ENCODE measurements at places on chromosomes 3 and 15.
A peak's percentile ranks its signal among the peaks of the same experiment; 100 is the strongest.

GRCh38 chr3:44030687-44031305, 210.9 kb upstream of the TOPAZ1 start:
- DNase-seq: no peak

- peak; percentile 96 for DNase-seq
Measured at GRCh38 chr15:90249203-90249863, at the start of gene TTLL13. TSS of gene TTLL13 (plus strand) at chr15:90249556. CDS start at chr15:90250631, 1,075 bp downstream.

DNA sequence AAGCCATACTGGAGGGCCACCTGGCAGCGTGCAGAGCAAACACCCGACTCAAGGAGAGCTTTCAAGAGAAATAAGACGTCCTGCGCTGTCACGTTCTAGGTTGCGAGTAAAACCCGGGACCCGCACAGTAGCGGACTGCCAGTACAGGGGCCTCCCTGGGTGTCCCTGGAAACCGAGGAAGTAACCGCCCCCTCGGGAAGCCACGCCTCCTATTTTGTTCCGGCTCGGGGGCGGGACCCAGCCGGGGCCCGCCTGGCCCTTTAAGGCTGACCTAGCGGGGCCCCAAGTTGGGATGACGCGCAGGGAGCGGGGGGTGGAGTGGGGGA, 218 bp upstream of the MAPKAPK3 start:
- peak; percentile 92 for DNase-seq

- no peak for DNase-seq
Measured at GRCh38 chr3:38411591-38411990, 42.1 kb upstream of the ACVR2B start.

DNA sequence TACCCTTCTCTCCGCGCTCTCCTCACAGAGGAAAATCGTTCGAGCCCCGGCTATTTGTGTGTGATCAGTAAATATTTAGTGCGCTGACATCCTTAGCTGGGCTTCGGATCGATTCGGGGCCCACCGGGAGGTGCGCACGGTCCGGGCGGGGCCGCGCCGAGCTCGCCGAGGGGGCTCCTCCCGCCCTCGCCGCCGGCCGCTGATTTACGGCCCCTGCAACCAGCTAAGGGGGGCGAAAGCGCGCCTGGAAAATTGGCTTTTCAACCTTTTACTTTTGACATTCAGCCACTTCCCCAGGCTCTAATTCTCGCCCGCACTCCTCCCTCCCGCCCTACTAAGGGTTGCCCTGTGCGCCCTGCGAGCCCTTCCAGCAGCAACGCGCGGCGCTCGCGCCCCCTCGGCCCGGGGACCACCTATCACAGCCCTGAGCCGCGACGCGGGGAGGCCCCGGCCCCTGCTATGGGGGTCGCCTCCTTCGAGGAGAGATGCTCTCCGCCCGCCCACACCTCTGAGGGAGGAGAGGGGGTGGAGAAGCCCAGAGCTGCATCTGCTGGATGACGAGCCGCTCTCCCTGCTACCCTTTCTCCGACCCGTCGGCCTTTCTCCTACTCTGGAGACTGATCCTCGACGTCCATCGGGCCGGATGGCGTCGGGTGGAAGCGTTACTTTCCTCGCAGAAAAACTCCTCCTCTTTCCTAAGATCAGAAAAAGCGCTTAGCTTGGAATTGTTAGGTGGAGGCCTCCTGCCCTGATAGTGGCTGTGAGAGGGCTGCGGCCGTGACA, 7.8 kb upstream of the NR2F2 start:
- no peak for DNase-seq

DNA sequence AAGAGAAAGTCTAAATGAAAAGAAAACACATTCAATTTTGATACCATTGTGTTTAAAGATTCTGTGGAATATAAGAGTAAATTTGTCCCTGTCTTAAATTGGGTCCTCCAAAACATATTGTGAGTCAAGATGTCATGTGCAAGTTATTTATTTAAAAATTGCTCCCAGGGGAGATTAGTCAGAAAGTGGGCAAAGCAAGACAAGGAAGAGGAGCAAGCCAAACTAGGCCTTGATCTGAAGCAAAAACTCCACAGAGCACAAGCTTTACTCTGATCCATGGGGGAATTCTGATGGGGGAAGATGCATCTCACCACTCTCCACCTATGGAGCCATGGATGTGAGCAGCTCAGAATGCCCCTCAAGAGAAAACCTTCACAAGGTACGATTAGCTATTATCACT, 342.8 kb upstream of the IL12A start:
- DNase-seq: no peak

DNA sequence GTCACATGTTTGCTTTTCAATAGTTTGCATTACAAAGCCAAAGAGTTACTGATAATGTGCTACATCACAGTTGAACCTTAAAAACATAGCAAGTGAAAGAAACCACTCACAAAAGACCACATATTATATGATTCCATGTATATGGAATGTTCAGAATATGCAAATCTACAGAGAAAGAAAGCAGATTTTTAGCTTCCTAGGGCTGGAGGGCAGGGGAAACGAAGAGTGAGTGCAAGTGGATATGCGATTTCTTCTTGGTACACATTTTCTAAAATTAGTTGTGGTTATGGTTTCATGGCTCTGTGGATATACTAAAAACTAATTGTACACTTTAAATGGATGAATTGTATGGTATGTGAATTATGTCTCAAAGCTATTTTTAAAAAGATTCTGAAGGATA, 4.0 kb upstream of the GBE1 start:
- no peak for DNase-seq

DNA sequence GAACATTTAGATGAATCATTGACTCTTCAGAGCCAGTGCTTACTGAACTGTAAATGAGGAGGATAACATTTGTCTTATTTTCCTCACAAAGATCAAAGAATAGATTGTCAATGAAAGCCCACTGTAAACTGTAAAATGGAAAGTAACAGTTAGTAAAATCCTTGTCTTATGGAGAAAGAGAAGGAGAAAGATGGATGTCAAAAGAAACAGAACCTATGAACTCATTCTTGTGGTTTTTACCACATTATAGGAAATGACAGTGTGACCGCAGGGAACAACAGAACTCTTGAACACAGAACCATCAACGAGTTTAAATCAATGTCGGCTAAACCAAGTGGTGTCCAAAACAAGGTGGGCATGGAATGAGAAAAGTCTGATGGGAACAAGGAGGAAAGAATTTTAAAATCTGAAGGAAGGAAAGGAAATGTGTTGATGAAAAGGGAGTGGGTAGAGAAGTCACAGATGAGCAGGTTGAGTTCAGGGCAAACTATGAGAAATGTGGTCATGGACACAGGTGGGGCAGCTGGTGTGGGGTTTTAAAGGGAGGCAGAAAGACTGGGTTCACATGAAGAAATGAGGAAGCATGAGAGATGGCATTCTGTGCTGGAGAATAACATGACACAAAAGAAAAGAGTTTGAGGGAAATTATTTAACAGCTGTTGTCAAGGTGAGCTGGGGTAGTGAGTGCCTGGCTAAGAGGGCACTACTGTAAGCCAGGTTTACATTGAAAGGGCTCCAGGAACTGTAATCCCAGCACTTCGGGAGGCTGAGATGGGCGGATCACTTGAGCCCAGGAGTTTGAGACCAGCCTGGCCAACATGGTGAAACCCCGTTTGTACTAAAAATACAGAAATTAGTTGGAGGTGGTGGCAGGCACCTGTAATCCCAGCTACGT, 42.4 kb upstream of the ETV5 start:
- DNase-seq: no peak

DNA sequence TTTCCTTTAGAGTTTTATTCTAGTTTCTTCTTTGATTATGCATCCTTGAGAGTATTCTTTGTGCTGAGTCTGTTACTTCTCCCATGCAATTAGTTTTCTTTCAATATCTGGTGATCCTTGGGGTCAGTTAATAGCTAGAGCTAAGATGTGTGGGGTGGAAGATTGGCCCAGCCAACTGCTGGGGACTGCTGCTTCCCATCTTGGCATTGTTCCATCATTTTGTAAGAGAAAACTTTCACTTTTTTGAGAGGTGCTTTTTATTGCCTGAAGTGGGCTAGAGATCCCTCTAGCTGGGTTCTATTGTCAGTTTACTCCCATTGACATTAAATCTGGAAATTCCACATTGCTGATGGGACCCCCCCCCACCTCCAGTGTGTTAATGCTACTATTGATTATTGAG, 15.4 kb downstream of the BCL2L10 start:
- DNase-seq: no peak

GRCh38 chr3:34881026-34881425, 758.3 kb upstream of the ARPP21 start:
- no peak for DNase-seq

GRCh38 chr3:36514171-36514570, 133.9 kb downstream of the STAC start:
- DNase-seq: no peak

DNA sequence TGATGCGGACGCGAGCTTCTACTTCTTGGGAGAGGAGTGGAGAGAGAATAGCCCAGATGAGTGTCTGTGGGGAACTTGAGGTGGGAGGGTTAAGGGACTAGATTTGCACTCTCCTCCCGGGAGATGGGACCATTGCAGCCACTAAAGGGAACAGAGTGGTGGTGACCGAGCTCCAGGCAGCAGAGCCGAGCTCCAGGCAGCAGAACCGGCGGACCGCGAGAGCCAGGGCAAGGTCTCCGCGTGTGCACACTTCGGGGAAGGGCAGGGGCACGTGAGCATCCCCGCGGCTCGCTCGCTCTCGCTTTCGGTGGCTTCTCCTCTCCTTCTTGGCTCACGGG, 1.1 kb downstream of the IGDCC3 start:
- peak; percentile 38 for DNase-seq

- DNase-seq: peak; percentile 58
Measured at GRCh38 chr3:24495326-24495994, 810 bp upstream of the THRB start.

DNA sequence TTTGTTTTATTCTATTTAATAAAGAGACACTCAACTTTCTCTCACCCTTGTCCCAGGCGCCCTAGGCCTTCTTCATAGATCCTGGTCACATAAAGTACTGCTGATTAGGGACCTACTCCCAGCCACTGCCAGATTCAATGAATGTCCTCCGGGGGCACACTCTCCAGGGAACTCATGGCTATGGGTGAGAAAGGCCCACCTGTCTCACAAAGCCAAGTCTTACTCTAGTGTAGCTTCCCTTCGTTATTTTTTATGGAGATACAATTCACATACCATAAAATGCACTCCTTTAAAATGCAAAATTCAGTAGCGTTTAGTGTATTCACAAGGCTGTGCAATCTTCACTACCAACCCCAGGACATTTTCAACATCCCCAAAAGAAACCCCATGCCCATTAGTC, 87.8 kb downstream of the ADCY5 start:
- DNase-seq: no peak

DNA sequence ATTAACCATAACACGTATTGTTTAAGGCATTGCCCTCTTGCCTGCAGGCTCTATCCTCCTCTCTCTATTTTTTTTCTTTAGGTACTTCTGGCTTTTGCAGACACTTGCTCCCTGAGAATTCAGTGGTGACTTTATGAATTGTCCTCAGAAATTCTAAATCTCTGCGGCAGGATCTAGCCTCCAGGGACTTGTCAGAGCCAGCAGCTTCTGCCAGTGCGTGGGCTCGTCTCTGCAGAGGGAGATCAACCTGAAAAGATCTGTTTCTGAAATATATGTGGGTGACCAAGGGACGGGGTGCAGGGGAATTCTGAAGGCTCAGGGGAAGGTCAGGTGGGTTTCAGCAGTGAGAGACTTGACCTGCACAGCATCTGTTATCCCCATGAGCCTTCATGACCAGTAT, 326.1 kb upstream of the LRRFIP2 start:
- DNase-seq: no peak

- DNase-seq: no peak
Measured at GRCh38 chr3:127753898-127754410, 68.4 kb downstream of the MGLL start.

DNA sequence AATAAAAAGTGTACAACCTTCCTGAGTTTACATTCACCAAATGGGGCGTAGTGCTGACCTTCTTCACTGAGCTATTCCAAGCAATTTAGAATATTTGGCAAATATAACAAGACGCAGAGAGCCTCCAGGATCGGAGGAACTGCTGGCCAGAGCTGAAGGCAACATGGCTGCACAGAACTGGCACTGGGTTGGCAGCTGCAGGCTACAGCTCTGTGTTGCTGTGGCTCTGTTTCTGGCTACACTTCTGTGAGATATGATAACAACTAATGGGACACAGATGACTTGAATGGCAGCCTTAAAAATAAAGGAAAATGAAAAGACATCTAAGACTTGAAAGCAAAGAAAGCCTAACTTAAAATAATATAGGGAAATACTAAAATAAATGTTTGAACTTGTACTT, 10.8 kb upstream of the SLC6A20 start:
- no peak for DNase-seq

DNA sequence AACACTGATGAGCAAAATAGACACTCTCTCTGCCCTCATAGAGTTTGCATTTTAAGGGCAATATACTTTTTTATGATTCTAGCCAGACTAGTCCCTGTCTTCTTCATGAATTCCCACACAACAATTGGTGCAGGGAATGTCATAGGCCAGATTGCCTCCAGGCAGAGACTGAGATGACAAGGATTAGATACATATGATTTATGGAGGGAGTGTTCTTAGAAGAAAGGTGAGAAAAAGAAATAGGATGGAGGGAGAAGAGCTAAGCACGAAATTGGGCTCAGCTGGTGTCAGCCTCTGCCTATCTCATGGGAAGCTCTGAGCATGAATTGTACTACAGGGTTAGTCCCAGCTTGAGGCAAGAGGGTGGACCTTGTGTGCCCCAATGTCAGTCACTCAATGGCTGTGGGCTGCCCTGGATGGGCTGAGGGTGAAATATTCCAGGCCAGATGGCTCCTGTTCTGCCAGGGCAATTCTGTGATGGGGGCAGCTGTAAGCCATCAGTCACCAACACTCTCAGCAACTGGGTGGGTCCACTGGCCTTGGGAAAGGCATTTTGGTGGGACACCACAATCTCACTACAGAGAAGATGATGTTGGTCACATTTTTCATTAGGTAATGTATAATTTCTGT, 31.1 kb downstream of the EIF1B start:
- DNase-seq: no peak

GRCh38 chr15:57505056-57505715, 86.5 kb upstream of the MYZAP start:
- DNase-seq: no peak

DNA sequence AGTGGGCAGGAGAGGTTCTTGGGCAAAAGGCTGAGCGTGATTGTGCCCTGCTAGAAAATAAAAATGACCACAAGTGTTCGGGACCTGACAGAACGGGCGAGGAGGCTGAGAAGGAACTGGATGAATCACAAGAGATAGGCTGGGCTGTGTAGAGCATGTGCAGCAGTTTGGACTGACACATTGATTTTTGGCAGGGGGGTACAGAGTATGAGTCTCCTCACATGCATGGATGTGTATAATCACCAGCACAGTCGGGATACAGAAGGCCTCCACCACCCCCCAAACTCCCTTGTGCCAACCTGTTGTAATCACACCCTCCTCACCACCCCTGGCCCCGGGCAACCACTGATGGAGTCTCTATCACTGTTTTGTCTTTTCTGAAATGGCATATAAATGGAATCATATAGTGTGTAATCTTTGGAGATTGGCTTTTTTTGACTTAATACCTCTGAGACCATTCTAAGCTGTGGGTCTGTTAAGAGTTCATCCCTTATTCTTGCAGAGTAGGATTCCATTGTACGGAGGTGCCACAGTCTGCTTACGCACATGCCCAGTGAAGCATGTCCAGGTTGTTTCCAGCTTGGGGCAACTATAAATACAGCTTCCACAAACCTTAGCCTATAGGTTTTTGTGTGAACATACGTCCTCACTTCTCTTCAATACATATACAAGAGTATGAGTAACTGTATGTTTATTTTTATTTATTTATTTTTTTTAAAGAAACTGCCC, 438.8 kb downstream of the FOXP1 start:
- DNase-seq: no peak

All from HEK293T (cell line).